ENCODE measurements at places on chromosomes 11 and 22.

DNA sequence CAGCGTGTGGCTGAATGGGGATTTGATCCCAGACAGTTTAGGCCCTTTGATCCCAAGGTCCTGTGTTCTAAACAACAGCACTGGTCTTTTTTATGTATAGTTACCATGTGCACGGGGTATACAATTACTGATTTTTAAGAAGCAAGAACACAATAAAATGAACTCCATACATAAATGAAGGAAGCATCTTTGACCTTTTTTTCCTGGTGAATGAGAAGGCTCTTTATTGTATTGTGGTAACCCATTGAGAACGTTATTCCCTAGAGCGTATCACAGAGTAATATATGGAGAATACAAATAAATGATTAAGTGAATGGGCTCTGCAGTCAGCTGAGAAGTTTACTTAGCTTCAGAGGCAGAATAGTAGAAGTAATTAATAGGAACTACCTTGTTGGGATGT is 563.6 kb downstream of the NTM start:
- DNase-seq, result no peak

- no peak for DNase-seq
Observed at GRCh38 chr22:49763138-49763537, 64.5 kb downstream of the BRD1 start.

- DNase-seq, result no peak
Observed at GRCh38 chr11:1353383-1354124, 36.2 kb upstream of the BRSK2 start.

- no peak for DNase-seq
Observed at GRCh38 chr11:129866311-129866710, 29.1 kb downstream of the NFRKB start.

- no peak for DNase-seq
Observed at GRCh38 chr11:11379661-11380060, 26.6 kb upstream of the CSNK2A3 start.

- DNase-seq, result no peak
Observed at GRCh38 chr11:119551420-119552105, 128.6 kb upstream of the THY1 start.

- no peak for DNase-seq
Observed at GRCh38 chr22:22929381-22930221, 42.0 kb downstream of the IGLL5 start.

DNA sequence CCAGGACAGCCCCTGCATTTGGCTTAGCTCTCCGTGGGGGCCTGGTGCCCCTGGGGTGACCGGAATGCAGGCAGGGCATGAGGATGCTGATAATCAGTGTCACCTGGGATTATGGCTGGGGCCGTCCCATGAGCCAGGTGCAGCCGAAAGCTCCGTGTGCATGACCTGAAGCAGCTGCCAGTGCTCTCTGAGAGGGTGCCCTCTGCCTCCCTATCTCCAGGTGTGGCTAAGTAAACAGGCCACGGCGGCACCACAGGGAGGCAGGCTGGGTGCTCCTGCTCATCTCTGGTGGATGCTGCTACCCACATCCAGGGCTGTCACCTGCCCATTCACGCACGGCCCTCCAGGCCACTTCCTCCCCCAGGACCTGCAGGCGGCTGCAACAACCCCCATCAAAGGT is 29.8 kb downstream of the DUSP8 start:
- no peak for DNase-seq

DNA sequence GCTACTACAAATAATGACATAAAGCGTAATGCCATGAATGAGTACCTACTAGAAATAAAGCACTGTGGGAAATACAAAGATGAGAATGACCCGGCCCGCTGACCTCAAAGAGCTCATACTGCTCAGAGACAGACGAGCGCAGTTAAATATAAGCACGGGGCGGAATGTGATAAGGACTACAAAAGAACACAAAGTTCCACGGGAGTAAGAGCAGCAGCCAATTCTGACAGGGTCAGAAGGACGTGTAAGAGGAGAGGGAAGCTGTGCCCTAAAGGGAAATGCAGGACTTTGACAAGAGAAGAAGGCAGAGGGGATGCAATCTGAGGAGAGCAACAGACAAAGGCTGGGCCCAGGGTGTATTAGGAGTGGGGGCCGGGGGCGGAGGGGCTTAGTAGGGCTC is 314.6 kb downstream of the LARGE1 start:
- DNase-seq, result no peak

GRCh38 chr11:102582140-102582539 is 43.0 kb downstream of the MMP20 start:
- no peak for DNase-seq

DNA sequence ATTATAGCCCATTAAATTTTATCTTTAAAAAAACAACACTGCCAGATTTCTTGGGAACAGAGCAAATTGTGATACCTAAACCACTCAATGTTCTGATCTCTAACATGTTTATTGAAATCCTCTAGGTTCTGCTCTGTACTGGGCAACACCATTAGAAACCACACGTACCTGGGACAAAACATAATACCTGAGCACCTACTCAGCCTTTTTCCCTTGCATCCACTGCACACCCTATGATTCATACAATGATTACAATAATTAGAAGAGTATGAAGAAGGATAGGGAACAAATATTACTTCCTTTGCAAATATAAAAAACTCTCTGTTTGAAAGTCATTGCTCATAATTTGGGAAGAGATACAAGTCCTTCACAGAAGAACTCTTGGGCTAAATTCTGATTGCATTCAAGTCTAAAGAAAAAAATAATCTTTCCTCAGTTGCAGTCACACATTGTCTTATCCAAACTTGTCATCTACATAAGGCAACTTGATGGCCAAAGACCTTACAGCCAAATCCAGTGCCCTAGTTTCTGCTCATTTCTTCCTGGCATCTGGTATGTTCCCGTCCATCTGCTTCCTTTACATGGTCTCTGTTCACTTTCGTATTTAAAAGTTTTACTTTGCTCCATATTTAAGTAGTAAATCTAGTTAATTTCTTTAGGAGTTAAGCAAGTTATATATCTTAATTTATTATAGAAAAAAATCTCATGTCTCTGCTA is 407.4 kb downstream of the LRRC4C start:
- no peak for DNase-seq

- DNase-seq, result peak; percentile 51
Observed at GRCh38 chr11:45929486-45930030, 7.1 kb downstream of the LARGE2 start.

DNA sequence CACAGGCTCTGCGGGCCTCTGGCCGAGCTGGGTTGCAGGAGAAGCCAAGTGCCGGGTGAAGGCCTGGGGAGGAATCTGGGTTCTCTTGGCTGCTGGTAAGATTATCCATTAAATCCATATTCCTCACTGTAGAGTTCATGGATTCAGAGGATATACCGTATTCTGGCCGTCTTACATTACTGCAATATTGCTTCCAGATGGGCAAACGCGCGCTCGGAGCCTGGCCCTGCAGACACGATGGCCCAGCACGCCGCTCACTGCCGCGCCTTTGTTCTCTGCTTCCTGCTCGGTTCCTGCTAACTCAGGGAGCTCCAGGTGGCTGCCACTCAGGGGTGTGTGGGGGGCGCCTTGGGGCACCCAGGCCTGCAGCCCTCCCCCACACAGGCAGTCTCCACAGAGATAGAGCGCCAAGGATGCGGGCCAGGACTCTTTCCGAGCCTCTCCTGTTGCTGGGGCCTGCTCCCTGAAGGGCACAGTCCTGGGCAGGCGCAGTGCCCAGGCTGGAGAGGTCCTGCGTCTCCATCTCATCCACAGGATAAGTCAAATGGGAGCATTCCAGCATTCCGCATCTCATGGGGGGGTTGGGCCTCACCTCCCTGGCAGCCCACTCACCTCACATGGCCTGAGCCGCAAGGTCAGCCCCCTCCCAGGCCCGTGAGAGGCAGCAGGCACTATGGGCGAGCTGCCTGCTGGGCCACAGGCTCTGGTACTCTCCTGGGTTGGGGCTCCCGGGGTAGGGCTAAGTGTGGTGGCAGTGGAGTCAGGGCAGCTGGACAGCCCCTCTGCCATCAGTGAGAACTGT is 14.1 kb upstream of the KCNQ1OT1 start:
- DNase-seq, result no peak

GRCh38 chr22:37704645-37705044 is 7.8 kb downstream of the TRIOBP start:
- DNase-seq, result no peak

DNA sequence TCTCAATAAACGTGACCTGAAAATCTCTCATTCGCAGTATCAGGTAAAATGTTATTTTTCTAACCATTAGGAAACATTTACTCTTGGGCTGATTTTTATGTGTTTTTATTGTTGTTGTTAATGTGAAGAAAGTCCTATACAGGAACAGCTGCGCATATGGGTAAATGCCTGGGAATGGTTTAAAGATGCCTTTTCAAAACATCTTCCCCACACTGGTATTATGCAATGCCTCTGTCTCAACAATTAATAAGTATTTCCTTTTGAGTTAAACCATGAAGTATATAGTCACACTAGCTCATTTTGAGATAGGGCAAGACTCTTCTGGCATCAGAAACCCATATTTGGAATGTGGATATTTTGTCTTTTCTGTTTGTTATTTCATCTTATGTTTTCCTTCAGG is 13.7 kb upstream of the LIN7C start:
- DNase-seq, result no peak

- peak; percentile 81 for DNase-seq
Observed at GRCh38 chr11:2377511-2378443, 667 bp downstream of the CD81 start.

DNA sequence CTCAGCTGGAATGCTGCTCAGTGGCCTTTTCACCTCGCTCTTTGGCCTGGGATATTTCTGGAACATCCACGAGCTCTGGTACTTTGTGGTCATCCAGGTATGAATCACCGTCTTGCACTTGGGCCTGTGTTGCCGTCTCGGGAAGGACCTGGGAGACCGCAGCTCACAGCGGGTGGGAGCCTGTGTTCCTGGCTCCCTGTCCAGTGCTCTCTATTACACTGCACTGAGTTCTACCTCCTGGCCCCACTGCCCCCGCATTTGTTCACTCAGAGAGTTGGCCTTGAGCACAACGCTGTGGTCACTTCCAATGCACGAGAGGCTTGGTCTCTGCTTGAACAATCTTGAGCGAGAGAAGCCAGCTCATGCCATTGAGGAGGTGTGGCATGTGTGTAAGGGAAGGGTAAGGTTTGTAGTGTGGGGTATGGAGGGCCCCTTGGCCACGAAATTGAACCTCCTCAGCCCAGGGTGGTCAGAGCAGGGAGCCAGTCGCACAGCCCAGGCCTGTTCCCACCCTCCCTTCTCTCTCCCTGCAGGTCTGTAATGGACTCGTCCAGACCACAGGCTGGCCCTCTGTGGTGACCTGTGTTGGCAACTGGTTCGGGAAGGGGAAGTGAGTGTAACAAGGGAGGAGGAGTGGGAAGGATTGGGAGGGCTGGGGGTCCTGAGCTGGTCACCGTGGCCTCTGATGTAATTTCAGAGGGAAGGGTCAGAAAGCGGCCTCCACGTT is 16.2 kb downstream of the SLC37A2 start:
- no peak for DNase-seq

GRCh38 chr22:49754696-49755630 is 72.7 kb downstream of the BRD1 start:
- DNase-seq, result no peak

DNA sequence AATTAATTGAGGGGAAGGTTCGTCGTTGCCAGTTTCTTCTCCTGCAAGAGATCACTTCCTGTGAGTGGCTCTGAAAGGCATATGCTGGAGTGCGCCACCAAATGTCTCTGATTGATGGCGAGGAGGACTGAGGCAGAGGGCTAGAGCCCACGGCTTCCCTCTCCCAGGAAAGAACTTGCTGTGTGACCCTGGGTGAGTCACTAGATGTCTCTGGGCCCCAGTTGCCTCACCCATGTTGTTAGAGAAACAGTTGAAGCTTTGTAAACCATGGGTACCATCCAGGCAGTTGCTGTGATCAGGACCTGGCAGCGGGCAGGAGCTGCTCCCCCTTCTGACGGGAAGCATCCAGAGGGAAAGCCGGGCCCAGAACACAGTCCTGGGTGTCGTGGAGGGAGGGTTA is 3.2 kb downstream of the ABCG4 start:
- DNase-seq, result no peak

DNA sequence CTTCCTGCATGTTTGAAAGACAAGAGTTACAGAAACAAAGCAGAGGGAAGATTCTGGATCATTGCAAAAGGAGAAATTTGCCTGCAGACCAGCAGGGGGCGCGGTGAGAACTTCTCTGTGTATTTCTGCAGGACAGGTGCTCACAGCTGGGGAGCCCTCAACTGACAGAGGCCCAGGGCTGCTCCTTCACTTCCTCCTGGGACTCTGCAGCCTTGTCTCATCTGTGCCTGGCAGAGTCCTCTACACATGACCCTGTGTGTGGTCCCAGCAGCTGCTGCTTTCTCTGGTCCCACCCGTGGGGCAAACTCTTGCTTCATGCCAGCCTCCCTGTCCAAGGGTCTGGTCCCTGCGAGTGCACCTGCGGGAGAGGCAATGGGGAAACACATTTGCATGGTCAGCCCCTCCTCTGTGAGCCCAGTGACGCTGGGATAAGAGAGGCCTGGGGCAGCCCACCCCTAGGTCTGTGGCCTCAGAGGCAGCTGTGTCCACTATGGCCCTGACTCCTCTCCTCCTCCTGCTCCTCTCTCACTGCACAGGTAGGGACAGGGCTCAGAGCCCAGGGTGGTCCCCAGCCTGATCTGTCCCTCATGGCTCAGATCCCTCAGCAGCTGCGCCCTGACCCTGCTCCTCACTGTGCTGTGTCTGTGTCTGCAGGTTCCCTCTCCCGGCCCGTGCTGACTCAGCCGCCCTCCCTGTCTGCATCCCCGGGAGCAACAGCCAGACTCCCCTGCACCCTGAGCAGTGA is 43.2 kb upstream of the VPREB1 start:
- peak; percentile 37 for DNase-seq

DNA sequence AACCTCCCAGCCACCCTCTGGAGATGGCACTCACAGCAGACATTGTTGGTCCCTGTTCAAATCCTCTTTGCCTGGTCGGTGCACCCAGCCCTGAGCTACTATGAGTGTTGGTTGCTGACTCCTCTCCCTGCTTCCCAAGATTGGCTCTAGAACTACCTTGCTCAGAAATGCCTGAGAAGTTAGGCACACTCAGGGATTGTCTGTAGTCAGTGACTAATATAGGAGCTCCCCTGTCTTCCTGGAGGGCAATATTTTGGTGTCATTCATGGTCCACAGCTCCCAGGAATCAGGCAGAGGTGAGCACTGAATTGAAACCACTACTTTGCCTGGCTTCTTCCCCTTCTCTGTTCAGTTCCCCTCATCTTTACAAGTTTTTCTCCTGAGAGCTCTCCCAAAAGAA is 325.9 kb downstream of the MIAT start:
- DNase-seq, result no peak

- no peak for DNase-seq
Observed at GRCh38 chr22:43882122-43882767, 9.6 kb downstream of the PNPLA5 start.

- no peak for DNase-seq
Observed at GRCh38 chr22:39731881-39732555, 161.5 kb downstream of the CACNA1I start.

DNA sequence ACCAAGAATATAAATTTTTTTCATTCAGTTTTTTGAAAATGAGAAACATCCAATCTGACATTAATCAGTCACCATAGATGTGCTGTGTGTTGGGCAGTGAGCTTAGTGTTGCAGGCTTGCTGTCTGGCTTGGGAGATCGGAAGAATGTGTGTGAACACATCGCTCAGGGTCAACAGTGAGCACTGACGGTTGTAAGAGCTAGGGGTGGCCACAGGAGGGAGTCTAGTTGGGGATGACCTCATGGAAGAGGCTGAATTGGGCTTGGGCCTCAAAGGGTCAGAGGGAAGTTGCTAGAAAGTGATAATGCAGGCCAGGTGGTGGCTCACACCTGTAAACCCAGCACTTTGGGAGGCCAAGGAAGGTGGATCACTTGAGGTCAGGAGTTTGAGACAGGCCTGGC is 375.4 kb downstream of the DDX10 start:
- no peak for DNase-seq

GRCh38 chr11:69899957-69900821 is 81.0 kb upstream of the FGF3 start:
- no peak for DNase-seq

- no peak for DNase-seq
Observed at GRCh38 chr22:22769434-22770279, 118.0 kb upstream of the IGLL5 start.

Data from 8988T (cell line).